ENCODE measurements at places on chromosomes 2 and 18.

GRCh38 chr2:176592216-176592615, 323.0 kb downstream of the MTX2 start:
- no peak for DNase-seq

DNA sequence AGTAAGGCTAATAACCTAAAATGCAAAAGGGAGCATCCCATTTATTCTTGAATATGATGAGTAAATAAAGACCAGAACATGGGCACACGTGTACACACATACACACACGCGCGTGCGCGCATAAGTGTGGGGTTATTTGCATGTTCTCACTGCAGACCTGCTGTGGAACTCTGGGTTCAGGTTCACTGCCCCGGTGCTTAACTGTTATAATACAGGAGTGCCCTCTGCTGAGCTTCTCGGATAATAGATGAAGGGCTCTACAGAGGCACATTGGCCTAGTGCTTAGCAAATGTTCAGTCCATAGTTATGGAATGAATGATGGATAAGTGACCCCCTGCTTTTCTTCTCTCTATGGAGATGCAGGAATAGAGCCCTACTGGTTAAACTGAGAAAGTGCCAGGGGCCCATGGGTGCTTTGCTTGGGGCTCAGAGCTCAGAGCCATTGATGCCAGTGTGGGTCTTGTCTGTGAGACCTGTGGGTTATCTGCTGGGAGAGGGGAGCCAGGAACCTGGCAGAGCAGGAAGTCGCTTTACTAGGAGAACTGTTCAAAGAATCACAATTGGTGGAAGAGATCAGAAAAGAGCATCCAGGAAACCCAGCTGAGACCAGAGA, 3.6 kb upstream of the ARL4C start:
- DNase-seq = no peak

GRCh38 chr2:166417669-166418068, 41.9 kb upstream of the SCN9A start:
- DNase-seq = peak; percentile 77

DNA sequence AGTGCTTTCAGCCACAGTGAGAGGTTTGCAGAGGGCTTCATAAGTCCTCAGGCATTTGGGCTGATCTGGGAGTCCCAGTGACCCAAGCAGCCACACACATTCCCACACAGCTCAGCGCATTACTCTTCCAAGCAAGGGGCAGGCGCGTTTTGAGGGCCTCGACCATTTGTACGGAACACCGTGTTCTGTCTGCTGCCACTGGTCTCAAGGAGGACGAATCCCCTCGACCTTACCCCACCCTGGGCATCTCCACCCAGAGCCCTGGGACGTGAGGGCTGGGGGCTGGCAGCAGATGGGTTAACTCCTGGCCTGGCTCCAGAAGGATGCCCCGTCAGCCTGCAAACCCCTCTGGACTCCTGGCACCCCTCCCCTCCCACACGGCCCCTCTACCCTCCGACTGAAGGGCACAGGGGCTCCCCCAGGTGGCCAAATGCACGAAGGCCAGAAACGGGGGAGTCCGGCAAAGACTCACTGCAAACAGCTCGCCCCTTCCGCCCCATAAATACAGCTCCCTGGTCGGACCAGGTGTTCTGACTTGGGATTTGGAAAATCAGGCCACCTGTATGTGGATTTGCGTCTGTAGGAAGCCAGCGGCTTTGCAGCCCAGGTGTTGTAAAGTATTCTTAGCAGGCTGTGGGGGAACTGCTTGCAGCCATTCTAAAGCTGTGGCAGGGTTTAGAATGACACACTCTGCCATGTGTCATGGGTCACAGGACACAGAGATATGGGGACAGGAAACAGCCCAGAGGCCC, 33.6 kb upstream of the PTMA start:
- DNase-seq = peak; percentile 37

DNA sequence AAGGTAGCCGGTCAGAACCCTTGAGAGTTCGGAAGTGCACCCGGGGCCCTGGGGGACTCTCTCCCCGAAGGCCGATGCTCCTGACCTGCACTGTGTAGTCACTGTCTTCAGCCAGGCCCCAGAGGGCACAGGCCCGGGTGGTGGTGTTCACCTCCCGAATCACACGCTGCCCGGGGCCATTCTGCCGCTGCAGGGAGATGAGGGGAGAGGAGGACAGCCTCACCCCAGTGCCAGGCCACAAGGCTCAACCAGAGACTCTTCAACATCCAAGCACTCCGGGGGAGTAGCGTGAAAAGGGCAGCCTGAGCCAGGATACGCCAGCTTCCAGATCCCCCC, 1.1 kb downstream of the FNDC4 start:
- DNase-seq = no peak

DNA sequence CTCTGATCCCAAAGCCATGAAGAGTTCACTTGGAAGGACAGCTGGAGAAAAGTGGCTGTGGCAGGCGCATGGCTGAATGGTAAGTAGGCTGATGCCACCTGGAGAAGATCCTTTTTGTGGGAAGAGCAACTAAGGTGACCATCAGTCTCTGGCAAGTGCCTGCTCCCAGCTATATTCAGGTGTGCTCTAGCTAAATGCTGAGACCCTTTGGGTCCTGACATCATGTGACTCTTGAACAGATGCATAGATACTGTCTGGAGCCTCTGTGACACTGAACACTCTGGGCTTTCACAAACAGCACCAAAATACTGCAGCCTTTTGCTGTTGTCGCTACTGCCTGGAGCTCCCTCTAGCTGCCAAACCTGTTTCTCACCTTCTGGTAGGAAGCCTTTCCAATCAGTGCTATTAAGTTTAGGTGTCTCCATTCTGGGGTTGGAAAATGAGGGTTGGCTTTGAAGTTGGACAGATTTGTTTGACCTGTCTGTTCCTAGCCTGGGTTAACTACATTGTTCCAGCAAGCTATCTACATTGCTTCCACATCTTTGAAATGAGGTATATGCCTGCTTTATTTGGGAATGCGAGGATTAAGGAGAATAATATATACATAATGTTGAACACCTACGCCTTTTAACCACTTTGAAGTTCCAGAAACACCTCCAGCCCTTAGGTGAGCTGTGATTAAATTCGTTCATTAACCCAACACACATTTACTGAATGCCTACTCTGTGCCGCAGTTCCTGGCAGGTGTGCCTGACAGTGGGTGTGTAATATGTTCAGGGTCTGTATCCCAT, 3.1 kb downstream of the EGR4 start:
- DNase-seq = peak; percentile 70

DNA sequence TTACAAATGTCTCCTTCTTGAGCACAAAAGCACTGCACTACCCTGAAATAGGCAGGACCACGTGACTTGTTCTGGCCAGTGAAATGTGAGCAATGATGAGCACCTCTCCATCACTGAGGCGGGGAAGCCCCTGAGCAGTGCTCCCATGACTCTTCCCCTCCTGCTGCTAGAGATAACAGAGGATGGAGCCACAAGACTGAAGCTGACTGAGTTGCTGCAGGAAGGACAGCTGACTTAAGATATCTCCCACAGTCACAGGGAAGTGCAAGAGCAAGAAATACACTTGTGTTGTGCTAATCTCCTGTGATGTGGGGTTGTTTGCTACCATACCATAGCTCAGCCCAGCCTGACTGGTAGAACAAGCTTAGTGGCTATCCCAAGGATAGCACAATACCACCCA, 38.7 kb downstream of the STK39 start:
- no peak for DNase-seq

DNA sequence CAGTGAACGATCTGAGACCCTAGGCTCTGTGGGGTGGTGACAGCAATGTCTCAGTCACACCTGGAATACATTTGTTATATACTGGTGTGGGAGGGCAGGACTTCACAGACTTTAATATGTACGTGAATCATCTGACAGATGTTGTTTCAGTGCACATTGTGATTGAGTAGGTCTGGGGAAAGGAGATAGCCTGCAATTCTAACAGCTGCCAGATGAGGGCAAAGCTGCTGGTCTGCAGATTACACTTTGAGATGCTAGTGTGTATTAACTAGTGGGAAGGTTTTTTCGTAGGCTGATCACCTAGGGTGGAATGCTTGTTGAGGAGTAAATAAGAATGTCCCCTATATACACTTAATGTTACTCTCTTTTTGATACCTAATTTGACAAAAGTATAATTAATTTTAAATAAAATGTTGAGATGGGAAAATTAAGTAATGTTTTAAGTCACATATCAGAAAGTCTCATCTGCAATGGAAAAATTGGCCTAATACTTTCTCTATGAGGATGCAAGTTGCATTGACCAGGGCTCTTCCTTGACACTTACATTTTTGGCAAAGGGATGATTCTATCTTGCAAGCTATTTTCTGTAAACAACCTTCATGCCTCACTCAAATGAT, 496.9 kb upstream of the HNMT start:
- DNase-seq = peak; percentile 47

DNA sequence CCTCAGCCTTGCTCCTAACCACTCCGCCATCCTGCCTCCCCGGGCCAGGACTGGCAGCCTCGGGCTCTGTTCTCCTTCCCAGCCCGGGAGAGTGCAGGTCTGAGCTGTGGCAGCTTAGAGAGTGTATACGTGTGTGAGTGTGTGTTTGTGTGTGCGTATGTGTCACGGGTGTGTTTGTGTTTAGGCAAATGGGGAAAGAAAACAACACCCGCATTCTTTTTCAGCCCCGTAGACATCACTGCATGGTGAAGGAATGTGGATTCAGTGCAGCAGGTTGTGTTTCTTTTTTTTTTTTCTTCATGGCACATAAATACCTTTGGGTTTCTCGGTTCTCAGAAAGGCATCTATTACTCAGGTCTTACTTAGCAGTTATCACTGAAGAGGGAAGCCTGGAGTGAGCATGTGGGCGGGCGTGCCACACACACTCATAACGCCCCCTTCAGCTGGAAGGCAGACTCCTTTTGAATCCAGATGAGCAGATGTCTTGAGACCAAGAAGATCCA, 44.2 kb downstream of the GLI2 start:
- peak; percentile 84 for DNase-seq

GRCh38 chr2:128768041-128768440, 449.4 kb upstream of the HS6ST1 start:
- DNase-seq = no peak

DNA sequence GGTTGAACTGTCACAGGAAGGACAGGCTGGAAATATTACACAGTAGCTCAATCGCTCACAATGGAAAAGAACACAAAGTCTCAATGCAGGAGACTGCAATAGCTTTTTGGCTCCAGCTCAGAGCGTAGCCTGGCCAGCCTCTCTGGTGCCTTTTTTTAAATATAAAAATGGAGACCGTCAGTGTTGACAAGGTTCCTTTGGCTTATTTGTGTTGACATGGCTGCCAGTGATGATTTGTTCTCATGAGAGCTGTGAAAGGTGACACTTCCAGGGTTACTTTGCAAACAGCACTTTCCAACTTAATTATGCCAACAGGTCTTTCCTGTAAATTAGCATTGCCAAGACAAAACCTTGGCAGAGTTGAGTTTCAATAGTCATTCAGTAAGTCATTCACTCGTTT, 70.8 kb downstream of the KCNE4 start:
- DNase-seq = no peak

DNA sequence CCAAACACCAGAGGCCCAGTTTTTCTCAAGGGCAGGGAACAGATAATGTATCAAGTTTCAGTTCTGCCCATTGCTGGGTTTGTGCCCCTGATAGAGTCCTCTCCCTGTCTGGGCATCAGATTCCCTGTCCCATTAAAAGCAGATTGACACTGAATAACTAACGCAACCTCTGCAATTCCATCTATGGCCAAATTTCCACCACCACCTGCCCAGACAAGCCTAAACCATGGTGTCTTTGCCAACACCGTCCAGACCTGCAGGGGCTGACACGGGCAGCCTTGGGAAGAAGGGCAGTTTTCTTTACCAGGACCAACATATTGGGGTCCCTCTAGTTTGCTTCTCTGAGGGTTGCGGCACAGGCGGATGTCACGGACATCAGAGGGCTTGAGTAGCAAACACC, 26.4 kb upstream of the PAX8 start:
- DNase-seq = no peak

DNA sequence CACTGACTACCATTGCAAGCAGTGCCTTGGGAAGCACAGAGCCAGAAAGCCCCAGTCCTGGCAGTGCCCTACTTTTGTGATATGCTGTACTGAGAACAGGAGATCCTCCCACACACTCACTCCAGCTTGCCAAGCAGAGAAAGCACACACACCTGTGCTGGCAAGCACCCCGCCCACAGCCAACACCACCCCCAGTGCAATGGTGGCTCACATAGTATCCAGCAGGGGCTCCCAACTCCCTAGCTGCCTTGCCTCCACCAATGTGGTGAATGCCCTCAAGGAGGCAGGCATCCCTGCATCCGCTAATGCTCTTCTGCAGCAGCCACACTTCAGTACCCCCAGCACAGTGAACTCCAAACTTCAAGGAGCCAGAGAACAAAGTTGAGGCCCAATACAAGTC, 1655.8 kb downstream of the SUCLG1 start:
- DNase-seq = no peak

GRCh38 chr18:13603304-13604019, 122.9 kb downstream of the FAM210A start:
- no peak for DNase-seq

GRCh38 chr2:134454931-134455330, 201.1 kb downstream of the MGAT5 start:
- DNase-seq = no peak

GRCh38 chr2:231935207-231935524, 9.0 kb upstream of the NPPC start:
- no peak for DNase-seq

DNA sequence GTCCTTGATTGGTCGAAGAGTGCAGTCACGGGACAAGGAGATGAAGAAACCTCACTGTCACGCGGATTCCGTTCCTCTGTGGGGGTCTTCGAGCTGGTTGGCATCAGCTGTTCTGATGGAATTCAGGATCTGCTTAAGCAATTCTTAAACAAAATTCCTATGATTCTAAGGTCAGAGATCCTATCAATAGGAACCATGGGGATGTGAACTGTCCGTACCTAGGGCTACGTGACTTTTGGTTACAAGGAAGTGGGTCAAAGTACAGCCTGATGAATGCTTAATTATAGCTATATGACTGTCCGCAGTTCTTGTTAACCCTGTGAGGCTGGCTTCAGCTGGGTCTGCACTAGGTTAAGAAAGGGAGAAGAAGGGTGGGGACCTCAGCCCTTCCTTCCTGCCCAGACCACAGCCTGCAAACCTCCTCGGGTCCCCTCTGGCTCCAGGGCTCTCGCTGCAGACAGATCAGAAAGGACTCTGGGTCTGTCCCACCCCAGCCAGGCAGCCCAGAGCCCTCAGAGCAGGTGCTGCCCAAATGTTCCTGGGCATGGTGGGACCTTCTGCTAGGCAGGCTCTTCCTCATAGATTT, 44.2 kb upstream of the TAF1B start:
- no peak for DNase-seq

- DNase-seq = no peak
Observed at GRCh38 chr2:191597186-191597751, 80.7 kb upstream of the NABP1 start.

DNA sequence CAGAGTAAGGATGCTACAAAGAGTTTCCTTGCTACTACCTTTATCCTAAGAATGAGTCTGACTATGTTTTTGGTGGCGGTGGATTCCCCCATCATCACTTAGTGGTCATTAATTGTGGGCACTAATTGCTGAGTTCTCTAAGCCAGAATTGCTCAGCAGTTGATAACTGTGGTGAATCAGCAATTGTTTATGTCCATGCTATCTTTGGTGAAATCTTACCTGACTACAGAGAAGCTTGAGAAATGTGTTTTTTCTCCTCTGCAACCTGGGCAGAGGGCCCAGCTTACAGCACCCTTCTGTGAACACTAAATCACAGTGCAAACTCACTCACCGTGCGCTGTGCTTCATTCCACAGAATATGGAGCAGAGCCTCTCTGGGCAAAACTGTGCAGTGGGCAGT, 683.6 kb downstream of the CNTNAP5 start:
- DNase-seq = no peak

GRCh38 chr18:12028674-12029073, 47.4 kb downstream of the IMPA2 start:
- DNase-seq = no peak

Measured in NCI-H2227 treated with DMSO at 0.1 percent for 48 hours (cell line).